Fibroblast of lung (primary cell): ENCODE measurements at places on chromosomes 3 and 15. TPM values are rescaled to one million over a fixed set of nuclear protein-coding genes. Genes with fewer than 3 reads are reported as not detected.
A peak's percentile ranks its signal among the peaks of the same experiment; 100 is the strongest.

TTLL13 gene
- polyA plus RNA-seq = 0.03 and 0.08 TPM in 2 replicates

GABRR3 gene
- polyA plus RNA-seq = not detected in 2 replicates

DNA sequence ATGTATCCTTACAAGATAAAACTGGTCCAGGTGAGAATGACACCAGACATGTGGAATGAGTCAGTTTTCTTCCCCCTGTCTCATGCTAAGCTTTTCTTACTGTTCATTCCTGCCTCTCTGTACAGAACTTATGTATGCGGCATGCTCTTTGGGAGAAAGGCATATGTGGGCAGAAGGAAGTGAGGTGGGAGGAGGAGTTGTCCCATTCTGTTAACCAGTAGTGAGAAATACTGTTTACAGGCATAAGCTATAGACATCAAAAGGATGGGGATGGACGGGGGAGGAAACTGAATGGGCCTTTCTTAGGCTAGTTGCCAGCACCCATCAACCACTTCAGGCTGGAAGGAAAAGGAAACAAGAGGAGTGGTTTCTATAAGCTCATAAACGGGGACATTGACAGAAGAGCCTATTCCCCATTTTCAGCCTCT is 143.6 kb upstream of the BHLHE40 start:
- no peak overlapping the region for H3K27ac ChIP-seq
- no peak overlapping the region for H3K4me3 ChIP-seq
- no peak for DNase-seq
- H3K27me3 ChIP-seq = no peaks in the 10 kb centered on the region

GRCh38 chr15:51094606-51095569 is at the start of gene TNFAIP8L3:
TSS of gene TNFAIP8L3 (minus strand) at chr15:51094906. CDS start at chr15:51094595, 311 bp downstream.
- no peaks in the 10 kb centered on the region for H3K36me3 ChIP-seq
- H3K27ac ChIP-seq = no peak within 1 kb of the TSS
- peaks cover 28% of the 10 kb centered on the region for H3K27me3 ChIP-seq
- peak within 1 kb of the TSS; percentile 66 for H3K4me3 ChIP-seq
- peak; percentile 38 for DNase-seq
- peaks cover 2% of the 10 kb centered on the region for H3K4me1 ChIP-seq

DNA sequence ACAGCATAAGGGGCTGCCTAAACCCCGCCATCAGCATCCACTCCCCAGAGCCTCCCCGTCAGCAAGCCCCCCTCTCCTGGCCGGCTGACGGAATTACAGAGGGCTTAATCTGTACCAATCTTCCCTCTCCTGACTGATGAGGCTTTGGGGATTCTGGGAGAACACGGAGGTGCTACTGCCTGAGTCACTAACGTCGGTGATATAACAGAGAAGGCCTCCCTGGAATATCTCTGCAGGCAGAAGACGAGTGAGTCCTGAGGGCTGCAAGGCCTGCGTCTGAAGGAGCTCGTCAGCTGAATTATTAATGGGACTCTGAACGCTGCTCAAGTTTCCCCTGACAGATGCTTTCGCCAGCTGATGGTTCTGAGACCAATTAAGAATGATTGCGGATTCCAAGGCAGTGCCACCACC is 147.7 kb downstream of the XXYLT1 start:
- H3K36me3 ChIP-seq = peaks cover 2% of the 10 kb centered on the region
- H3K27me3 ChIP-seq = no peaks in the 10 kb centered on the region
- H3K4me3 ChIP-seq = no peak overlapping the region
- H3K4me1 ChIP-seq = peaks cover 4% of the 10 kb centered on the region

BOC gene
- polyA plus RNA-seq = 4.2 and 4.7 TPM in 2 replicates

- H3K27ac ChIP-seq = no peak overlapping the region
- H3K27me3 ChIP-seq = no peaks in the 10 kb centered on the region
- H3K4me3 ChIP-seq = no peak overlapping the region
- no peaks in the 10 kb centered on the region for H3K36me3 ChIP-seq
- H3K4me1 ChIP-seq = no peaks in the 10 kb centered on the region
Observed at GRCh38 chr3:179948740-179949139, 88.0 kb downstream of the PEX5L start.

- H3K27me3 ChIP-seq = peaks cover 33% of the 10 kb centered on the region
- H3K36me3 ChIP-seq = no peaks in the 10 kb centered on the region
- no peak overlapping the region for H3K4me3 ChIP-seq
- H3K4me1 ChIP-seq = no peaks in the 10 kb centered on the region
- no peak overlapping the region for H3K27ac ChIP-seq
- DNase-seq = no peak
Observed at GRCh38 chr3:42500091-42500490, 2.4 kb upstream of the VIPR1 start.

DNA sequence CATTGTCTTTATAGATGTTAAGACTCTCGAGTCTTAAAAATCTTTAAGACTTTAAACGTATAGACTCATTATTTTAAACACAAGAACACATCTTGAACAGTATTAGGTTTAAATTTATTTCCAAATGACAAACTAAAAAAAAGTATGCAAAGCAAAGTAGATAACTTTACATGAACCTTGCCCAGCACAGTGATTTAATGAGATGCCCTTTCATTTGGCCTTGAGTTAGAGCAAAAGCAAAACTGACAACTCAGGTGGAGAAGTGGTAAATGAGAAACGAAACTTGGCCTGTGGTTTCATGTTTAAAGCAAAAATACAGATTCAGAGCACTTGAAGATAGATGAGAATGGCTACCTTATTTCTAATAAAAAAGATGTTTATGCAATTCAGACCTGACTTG is 8.6 kb downstream of the GPR15 start:
- no peaks in the 10 kb centered on the region for H3K36me3 ChIP-seq
- no peak overlapping the region for H3K4me3 ChIP-seq
- H3K4me1 ChIP-seq = no peaks in the 10 kb centered on the region
- DNase-seq = no peak
- no peaks in the 10 kb centered on the region for H3K27me3 ChIP-seq
- H3K27ac ChIP-seq = no peak overlapping the region

DNA sequence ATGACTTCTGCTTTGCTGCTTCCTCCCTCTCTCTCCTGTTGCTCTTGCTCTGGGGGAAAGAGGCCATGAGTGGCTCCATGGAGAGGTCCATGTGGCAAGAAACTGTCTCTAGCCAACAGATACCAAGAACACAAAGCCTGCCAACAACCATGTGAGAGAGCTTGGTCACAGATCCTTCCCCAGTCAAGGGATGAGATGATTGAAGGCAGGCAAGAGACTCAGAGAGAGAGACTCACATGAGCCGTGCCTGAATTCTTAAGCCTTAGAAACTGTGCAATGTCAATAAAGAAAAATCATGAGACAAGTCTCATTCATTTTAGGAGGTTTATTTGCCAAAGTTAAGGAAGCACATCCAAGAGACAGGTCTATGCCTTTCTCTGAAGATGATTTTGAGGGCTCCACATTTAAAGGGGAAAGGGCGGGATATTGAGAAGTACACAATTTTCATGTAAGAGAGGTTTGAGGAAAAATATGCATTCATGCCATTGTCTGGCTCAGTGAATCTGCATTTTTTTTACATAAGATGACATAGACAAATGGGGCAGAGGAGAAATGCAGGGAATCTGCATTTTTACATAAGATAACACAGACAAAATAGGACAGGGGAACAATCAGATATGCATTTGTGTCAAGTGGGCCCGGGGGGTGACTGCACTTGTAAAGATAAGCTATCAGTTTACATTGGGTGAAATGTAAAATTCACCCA is 59.5 kb upstream of the SUCLG2 start:
- H3K27me3 ChIP-seq = no peaks in the 10 kb centered on the region
- no peak overlapping the region for H3K4me3 ChIP-seq
- H3K36me3 ChIP-seq = no peaks in the 10 kb centered on the region
- no peak for DNase-seq
- no peak overlapping the region for H3K27ac ChIP-seq

GRCh38 chr3:181956122-181956521 is 244.4 kb downstream of the SOX2 start:
- H3K36me3 ChIP-seq = no peaks in the 10 kb centered on the region
- no peak overlapping the region for H3K4me3 ChIP-seq
- no peak for DNase-seq
- H3K4me1 ChIP-seq = no peaks in the 10 kb centered on the region
- H3K27ac ChIP-seq = no peak overlapping the region

- peak overlapping the region; percentile 91 for H3K4me3 ChIP-seq
- H3K36me3 ChIP-seq = no peaks in the 10 kb centered on the region
- H3K4me1 ChIP-seq = peaks cover 6% of the 10 kb centered on the region
- no peak overlapping the region for H3K27ac ChIP-seq
Observed at GRCh38 chr15:99568625-99569352, 3.0 kb downstream of the MEF2A start.

PP2D1 gene
- not detected in 2 replicates for polyA plus RNA-seq

DNA sequence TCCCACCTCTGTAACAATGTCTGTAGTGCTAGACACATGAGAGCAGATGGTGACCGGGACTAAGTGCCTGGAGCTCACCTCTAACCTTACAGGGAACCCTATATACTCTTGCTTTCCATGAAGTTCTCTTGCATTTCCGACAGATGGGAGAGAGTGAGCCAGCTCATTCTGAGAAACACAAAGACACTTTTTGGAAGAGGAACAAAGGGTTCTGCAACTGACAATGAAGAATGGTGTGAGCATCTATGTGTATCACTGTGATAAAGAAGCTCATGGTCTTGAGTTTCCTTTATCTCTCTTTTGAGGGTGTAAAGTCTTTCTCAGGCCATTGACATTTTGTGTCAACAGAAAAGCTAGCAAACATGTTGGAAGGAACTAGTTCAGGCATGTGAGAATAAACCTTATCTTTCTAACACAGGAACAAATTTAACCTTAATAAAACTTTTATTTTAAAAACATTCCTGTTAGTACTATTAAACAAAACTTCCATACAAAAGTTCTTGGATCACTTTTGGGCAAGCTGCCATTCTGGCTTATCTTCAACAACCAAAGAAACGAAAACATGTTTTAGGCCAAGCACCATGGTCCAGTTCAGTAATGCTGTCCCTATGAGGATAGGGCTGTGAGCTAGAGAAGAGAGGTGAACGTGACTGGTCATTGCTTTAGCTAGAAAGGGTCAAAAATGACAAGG is 142.7 kb downstream of the THRB start:
- H3K27ac ChIP-seq = no peak overlapping the region
- H3K36me3 ChIP-seq = no peaks in the 10 kb centered on the region
- H3K4me1 ChIP-seq = no peaks in the 10 kb centered on the region
- no peaks in the 10 kb centered on the region for H3K27me3 ChIP-seq
- H3K4me3 ChIP-seq = no peak overlapping the region
- peak; percentile 70 for DNase-seq

DNA sequence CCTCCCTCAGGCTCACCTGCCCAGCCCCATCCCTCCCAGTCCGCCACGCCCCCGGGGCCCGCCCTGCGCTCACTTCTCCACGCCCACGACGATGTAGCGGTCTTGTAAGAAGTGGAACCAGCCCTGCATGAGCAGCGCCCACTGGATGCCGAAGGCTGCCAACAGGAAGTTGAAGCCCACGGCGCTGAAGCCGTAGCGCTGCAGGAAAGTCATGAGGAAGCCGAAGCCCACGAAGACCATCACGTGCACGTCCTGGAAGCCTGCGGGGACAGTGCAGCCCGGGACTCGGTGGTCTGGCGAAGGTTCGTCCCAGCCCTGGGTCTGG is 9.7 kb downstream of the RHCG start:
- peaks cover 9% of the 10 kb centered on the region for H3K27me3 ChIP-seq
- H3K4me1 ChIP-seq = no peaks in the 10 kb centered on the region
- no peak overlapping the region for H3K4me3 ChIP-seq

- H3K36me3 ChIP-seq = no peaks in the 10 kb centered on the region
- no peaks in the 10 kb centered on the region for H3K4me1 ChIP-seq
- H3K27me3 ChIP-seq = no peaks in the 10 kb centered on the region
- no peak overlapping the region for H3K4me3 ChIP-seq
- peak; percentile 67 for DNase-seq
Observed at GRCh38 chr3:153338487-153338886, 176.5 kb downstream of the RAP2B start.
